ENCODE measurements at places on chromosomes 12 and 14.

DNA sequence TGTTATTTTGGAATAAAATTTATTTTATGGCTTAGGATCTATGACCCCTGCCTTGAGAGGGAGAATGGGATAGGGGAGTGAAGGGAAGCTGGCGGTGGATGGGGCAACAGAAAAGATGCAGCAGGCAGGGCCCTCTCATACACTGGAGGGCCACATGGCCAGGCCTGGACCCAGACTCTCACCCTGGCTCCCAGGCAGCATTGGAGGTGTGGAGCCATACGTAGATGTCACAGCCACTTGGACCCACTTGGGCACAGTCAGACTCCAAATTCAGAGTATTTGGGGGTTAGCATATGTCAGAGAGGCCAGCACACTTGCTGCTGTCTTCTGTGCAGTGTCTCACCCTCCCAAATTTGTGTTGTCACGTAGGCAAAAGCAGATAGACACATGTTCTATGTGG, 6.5 kb downstream of the NAB2 start:
- no peak overlapping the region for H3K4me3 ChIP-seq
- H3K4me1 ChIP-seq, result peaks cover 61% of the 10 kb centered on the region
- ATAC-seq, result no peak
- H3K36me3 ChIP-seq, result no peaks in the 10 kb centered on the region

DNA sequence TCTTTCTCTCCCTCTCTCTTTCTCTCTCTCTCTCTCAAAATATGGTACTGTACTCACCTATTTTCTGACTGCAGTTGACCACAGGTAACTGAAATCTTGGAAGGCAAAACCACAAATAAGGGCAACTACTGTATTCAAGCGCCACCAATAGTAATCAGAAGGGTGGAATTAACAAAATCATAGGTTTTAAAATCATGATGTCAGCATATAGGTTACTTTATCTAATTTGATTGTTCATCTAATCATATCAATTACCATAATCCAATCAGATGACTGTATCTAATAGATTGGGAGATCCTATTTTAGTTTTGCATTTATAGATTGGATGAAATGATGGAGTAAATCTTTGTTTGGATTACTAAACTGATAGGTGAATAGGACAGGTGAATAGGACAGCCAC, 155.8 kb upstream of the KITLG start:
- ATAC-seq, result no peak
- H3K27me3 ChIP-seq, result no peaks in the 10 kb centered on the region
- no peak overlapping the region for H3K4me3 ChIP-seq
- no peaks in the 10 kb centered on the region for H3K36me3 ChIP-seq
- no peaks in the 10 kb centered on the region for H3K4me1 ChIP-seq

GRCh38 chr14:100018054-100018453, 47.2 kb upstream of the EVL start:
- H3K4me3 ChIP-seq, result no peak overlapping the region
- ATAC-seq, result no peak
- H3K4me1 ChIP-seq, result peaks cover 8% of the 10 kb centered on the region
- H3K36me3 ChIP-seq, result no peaks in the 10 kb centered on the region
- no peak overlapping the region for H3K27ac ChIP-seq
- no peaks in the 10 kb centered on the region for H3K27me3 ChIP-seq

GRCh38 chr12:7129872-7130691, at the start of gene CLSTN3:
CLSTN3 (plus strand) TSS chr12:7130371; CDS start chr12:7130649, 278 bp downstream.
- peaks cover 35% of the 10 kb centered on the region for H3K4me1 ChIP-seq
- peak within 1 kb of the TSS; percentile 72 for H3K27ac ChIP-seq
- no peaks in the 10 kb centered on the region for H3K27me3 ChIP-seq

- no peaks in the 10 kb centered on the region for H3K36me3 ChIP-seq
- no peak overlapping the region for H3K27ac ChIP-seq
- H3K4me3 ChIP-seq, result no peak overlapping the region
- no peak for ATAC-seq
- H3K4me1 ChIP-seq, result peaks cover 34% of the 10 kb centered on the region
Observed at GRCh38 chr12:131114271-131114670, 160.6 kb downstream of the ADGRD1 start.

GRCh38 chr14:90536511-90537191, 139.8 kb downstream of the CALM1 start:
- peaks cover 29% of the 10 kb centered on the region for H3K36me3 ChIP-seq
- peak overlapping the region; percentile 23 for H3K27ac ChIP-seq
- H3K27me3 ChIP-seq, result no peaks in the 10 kb centered on the region
- peaks cover 10% of the 10 kb centered on the region for H3K4me1 ChIP-seq
- ATAC-seq, result no peak

DNA sequence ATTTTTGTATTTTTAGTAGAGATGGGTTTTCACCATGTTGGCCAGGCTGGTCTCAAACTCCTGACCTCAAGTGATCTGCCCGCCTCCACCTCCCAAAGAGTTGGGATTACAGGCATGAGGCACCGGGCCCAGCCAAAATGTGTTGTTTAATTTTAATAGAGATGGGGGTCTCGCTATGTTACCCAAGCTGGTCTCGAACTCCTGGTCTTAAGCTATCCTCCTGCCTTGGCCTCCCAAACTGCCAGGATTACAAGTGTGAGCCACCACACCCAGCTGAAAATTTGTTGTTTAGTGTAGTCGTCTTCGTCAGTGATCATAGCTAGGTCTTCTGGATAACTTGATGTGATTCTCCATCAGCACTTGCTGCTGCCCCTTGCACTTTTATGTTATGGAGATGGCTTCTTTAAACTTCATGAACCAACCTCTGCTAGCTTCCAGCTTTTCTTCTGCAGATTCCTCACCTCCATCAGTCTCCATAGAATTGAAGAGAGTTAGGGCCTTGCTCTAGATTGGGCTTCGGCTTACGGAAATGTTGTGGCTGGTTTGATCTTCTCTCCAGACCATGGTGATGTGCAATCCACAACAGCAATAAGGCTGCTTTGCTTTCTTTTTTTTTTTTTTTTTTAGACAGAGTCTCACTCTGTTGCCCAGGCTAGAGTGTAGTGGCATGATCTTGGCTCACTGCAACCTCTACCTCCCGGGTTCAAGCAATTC, 13.0 kb downstream of the ISCU start:
- H3K4me3 ChIP-seq, result no peak overlapping the region
- H3K36me3 ChIP-seq, result no peaks in the 10 kb centered on the region
- H3K27ac ChIP-seq, result no peak overlapping the region
- ATAC-seq, result no peak

- ATAC-seq, result no peak
- no peaks in the 10 kb centered on the region for H3K36me3 ChIP-seq
- H3K27me3 ChIP-seq, result no peaks in the 10 kb centered on the region
- H3K4me1 ChIP-seq, result no peaks in the 10 kb centered on the region
Observed at GRCh38 chr12:11158885-11159444, 12.0 kb upstream of the SMIM10L1 start.

- H3K36me3 ChIP-seq, result no peaks in the 10 kb centered on the region
- H3K27me3 ChIP-seq, result no peaks in the 10 kb centered on the region
- no peaks in the 10 kb centered on the region for H3K4me1 ChIP-seq
- no peak overlapping the region for H3K4me3 ChIP-seq
- ATAC-seq, result no peak
- no peak overlapping the region for H3K27ac ChIP-seq
Observed at GRCh38 chr12:118763234-118763633, 218.1 kb upstream of the SRRM4 start.

GRCh38 chr12:2553388-2554126, 241.2 kb upstream of the FKBP4 start:
- H3K36me3 ChIP-seq, result no peaks in the 10 kb centered on the region
- H3K27me3 ChIP-seq, result no peaks in the 10 kb centered on the region
- no peak for ATAC-seq
- H3K4me3 ChIP-seq, result no peak overlapping the region
- no peaks in the 10 kb centered on the region for H3K4me1 ChIP-seq

- no peak overlapping the region for H3K27ac ChIP-seq
- ATAC-seq, result no peak
- H3K4me1 ChIP-seq, result peaks cover 3% of the 10 kb centered on the region
- no peak overlapping the region for H3K4me3 ChIP-seq
Observed at GRCh38 chr14:77645520-77646230, 29.2 kb upstream of the SPTLC2 start.

DNA sequence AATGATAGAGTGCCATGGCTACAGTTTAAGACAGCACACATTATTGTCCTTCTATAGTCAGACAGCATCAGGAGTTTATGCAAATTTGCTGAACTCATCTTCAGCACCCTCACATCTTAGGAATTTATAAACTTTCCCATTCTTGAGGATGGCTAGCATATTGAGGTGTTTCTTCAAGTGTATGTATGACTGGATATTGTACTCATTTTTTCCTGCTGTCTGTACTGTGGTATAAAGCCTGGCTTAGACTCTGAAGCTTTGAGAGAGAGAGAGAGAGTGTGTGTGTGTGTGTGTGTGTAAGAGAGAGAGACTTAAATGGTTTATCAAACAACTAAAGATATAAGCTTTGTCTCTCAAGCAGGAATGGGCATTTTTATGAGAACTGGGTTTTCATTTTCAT, 161.6 kb downstream of the PIK3C2G start:
- H3K27ac ChIP-seq, result no peak overlapping the region
- no peaks in the 10 kb centered on the region for H3K4me1 ChIP-seq
- no peak overlapping the region for H3K4me3 ChIP-seq
- no peak for ATAC-seq

GRCh38 chr12:67333649-67334048, 64.5 kb downstream of the CAND1 start:
- H3K4me1 ChIP-seq, result no peaks in the 10 kb centered on the region
- H3K27ac ChIP-seq, result no peak overlapping the region
- ATAC-seq, result no peak
- H3K36me3 ChIP-seq, result no peaks in the 10 kb centered on the region
- no peak overlapping the region for H3K4me3 ChIP-seq
- no peaks in the 10 kb centered on the region for H3K27me3 ChIP-seq

GRCh38 chr12:11875414-11875935, 195.3 kb upstream of the BCL2L14 start:
- no peaks in the 10 kb centered on the region for H3K36me3 ChIP-seq
- no peaks in the 10 kb centered on the region for H3K27me3 ChIP-seq
- H3K4me1 ChIP-seq, result peaks cover 10% of the 10 kb centered on the region
- H3K4me3 ChIP-seq, result no peak overlapping the region
- ATAC-seq, result no peak

DNA sequence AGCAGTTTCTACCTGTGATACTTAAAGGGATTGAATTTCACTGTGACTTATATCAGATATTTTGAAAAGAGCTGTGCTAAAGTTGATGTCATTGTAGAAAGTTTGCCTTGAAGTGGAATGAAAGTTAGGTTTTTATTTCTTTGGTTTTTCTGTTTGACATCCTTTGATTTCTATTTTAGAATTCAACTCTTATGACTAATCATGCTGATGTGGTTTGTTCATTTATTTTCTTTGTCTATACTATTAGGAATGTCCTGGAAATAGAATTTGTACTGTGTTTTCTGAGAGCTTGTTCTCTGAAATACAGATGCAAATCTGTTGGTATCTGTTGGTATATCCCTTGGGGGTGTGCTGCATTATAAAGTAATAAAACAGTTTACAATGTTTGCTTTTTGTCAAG, 3.3 kb downstream of the CNOT2 start:
- no peak for ATAC-seq
- H3K27me3 ChIP-seq, result no peaks in the 10 kb centered on the region
- no peak overlapping the region for H3K4me3 ChIP-seq

DNA sequence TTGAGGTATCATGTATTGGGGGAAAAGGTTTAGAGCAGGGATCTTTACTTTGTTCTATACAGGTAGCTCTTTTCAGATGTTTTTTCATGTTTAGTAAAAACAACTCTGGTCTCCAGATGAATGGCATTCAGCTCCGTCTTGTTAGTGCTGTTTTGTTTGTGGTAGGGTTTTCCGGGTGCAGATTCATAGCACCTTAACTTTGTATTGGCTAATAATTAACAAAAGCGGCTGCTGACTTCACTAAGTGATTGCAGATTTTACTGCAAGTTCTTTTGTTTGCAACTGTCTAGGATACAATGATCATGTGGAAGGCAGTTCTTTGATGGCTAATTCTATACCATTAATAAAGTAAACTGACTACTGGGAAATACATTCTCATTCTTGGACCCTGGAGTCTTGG, 32.2 kb upstream of the BHLHE41 start:
- H3K27me3 ChIP-seq, result no peaks in the 10 kb centered on the region
- ATAC-seq, result no peak
- no peak overlapping the region for H3K27ac ChIP-seq
- no peaks in the 10 kb centered on the region for H3K36me3 ChIP-seq
- no peak overlapping the region for H3K4me3 ChIP-seq

- peaks cover 4% of the 10 kb centered on the region for H3K27me3 ChIP-seq
- no peak for ATAC-seq
- no peak overlapping the region for H3K4me3 ChIP-seq
- H3K36me3 ChIP-seq, result no peaks in the 10 kb centered on the region
Observed at GRCh38 chr12:117724543-117724942, 244.2 kb downstream of the KSR2 start.

DNA sequence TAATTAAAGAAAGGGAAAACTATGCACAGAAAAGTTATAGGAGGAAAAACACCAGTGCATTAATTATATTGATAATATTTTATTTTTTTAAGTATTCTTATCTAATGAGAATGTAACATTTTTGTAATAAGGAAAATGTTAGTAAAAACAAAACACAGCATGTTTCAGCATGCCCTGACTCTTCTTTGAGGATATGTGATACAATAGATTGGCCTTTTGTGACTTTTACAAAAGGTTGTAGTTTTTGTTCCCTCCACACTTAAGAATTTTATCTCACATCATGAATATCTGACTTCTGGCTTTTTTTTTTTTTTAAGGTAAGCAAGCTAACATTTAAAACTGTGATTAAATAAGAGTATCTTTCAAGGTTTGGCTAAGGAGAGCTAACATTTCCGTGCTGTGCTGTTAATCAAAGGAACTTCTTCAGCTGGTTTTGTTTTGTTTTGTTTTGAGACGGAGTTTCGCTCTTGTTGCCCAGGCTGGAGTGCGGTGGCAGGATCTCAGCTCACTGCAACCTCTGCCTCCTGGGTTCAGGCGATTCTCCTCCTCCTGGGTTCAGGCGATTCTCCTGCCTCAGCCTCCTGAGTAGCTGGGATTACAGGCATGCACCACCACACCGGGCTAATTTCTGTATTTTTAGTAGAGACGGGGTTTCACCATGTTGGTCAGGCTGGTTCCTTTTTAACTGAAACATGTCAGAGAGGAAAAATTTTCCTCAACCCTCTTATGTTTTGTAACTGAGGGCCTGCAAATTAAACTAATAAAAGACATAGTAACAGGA, 30.8 kb upstream of the RESF1 start:
- H3K27ac ChIP-seq, result no peak overlapping the region
- ATAC-seq, result no peak
- no peaks in the 10 kb centered on the region for H3K4me1 ChIP-seq

- no peak for ATAC-seq
- no peaks in the 10 kb centered on the region for H3K27me3 ChIP-seq
- no peak overlapping the region for H3K4me3 ChIP-seq
- no peak overlapping the region for H3K27ac ChIP-seq
- H3K4me1 ChIP-seq, result no peaks in the 10 kb centered on the region
Observed at GRCh38 chr14:22748206-22748605, 18.3 kb upstream of the OXA1L start.

- no peak overlapping the region for H3K4me3 ChIP-seq
- no peaks in the 10 kb centered on the region for H3K27me3 ChIP-seq
- H3K27ac ChIP-seq, result no peak overlapping the region
- H3K36me3 ChIP-seq, result no peaks in the 10 kb centered on the region
Observed at GRCh38 chr12:118398940-118399339, 22.6 kb downstream of the SUDS3 start.

DNA sequence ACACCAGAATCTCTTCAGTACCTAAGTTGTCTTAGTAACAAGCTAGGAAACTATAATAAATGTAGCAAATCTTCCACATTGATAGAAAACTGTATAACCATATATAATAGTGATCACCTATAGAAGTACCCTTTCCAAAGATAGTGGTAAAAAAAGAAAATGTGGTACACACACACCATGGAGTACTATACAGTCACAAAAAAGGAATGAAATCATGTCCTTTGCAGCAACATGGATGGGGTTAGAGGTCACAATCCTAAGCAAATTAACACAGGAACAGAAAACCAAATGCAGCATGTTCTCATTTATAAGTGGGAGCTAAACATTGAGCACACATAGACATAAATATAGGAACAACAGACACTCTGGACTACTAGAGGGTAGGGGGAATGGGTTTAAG, 90.5 kb downstream of the SLC25A21 start:
- ATAC-seq, result no peak
- H3K27me3 ChIP-seq, result no peaks in the 10 kb centered on the region
